GM13977 (cell line): ENCODE measurements at places on chromosomes 2 and 18.

DNA sequence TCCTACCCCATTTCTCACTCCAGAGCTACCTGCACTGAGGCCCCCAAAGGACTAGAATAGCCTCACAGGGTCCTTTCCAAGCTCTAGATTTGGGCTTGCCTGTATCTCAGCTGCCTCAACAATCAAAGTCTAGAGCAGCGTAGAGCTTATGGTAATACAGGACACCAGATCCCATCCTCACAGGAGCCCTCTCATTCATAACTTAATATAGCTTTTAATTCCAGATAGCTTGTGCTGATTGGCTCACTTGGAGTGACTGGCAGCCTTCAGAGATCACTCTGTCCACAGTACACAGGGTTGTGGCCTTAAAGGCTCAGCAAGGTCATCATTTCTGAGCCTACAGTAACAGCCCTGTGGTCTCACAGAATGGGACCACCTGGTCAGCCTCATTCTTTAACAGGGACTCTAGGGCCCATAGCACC, 51.4 kb downstream of the ZFP36L2 start:
- no peak for DNase-seq

- DNase-seq, result no peak
Observed at GRCh38 chr2:55088400-55088799, 38.1 kb upstream of the RTN4 start.

DNA sequence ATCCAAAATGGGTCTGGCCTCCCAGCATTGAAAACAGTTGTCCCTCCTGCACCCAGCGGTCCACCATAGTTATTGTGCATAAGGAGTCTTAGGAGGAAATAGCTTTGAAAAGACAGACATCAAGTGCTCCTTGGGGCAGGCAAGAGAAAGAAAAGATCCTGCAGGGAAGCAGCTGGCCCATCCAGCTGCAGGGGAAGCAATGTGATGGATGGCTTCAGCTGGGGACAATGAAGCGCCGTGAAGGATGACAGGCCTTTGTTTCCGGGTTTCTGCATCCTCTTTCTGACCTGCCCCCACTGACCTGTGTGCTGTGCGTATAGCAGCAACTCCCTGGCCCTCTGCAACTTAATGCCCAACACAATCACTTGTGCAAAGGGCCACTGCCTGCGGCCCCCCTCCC, 142.9 kb upstream of the NCKAP5 start:
- no peak for DNase-seq

GRCh38 chr18:22432657-22433137, 15.0 kb upstream of the CTAGE1 start:
- no peak for DNase-seq

GRCh38 chr2:36967236-36967876, 1.0 kb upstream of the STRN start:
- DNase-seq, result no peak

- DNase-seq, result no peak
Observed at GRCh38 chr2:86825693-86826381, 35.1 kb upstream of the CD8A start.

GRCh38 chr2:28293416-28293815, 99.2 kb upstream of the FOSL2 start:
- DNase-seq, result no peak

DNA sequence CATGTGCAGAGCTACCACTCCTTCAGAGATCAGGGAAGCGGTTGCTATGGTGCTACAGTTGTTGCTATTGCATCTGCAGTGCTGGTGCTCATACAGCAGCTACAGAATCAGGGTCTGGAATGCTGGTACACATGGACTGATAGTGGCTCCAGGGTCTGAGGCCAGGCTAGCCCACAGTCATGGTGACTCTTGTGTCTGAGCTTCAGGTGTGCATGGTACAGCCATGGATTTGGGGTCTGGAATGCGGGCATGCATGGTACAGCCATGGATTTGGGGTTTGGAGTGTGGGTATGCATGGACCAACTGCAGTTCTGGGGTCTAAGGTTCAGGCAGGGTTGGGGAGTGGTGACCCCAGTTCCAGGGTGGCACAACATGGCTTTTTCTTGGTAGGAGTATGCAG, 185.2 kb downstream of the SLC4A3 start:
- DNase-seq, result no peak

GRCh38 chr2:232368311-232368731, 10.2 kb upstream of the ALPP start:
- DNase-seq, result no peak

DNA sequence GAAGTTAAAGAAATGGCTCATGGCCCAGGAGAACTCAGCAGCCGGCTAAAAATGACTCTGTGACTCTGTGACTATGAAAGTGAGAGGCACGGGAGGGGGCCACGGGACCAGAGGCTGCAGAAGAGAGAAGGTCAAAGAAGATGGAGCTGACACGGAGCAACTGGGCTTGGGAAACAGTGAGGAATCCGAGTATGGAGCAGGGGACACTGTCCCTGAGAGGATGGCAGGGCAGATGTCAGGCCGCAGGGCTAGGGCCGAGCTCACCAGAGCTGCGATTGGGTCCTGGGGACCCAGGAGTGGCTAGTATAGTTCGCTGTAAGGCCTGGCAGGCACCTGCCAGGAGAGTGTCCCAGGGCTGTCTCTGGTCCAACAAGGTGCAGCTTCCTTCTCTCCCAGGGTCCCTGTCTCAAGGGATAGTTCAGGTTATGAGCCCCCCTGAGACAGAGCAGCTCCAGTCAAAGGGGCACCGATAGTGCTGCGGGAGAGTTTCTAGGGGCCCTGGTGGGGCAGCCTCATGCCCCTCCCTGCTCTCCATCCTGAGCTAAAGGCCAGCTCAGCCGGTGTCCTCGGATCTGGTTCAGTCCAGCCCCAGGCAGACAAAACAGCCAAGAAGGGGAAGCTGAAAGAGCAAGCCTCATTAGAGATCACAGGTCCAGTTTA, 42.7 kb downstream of the CIB4 start:
- DNase-seq, result no peak

DNA sequence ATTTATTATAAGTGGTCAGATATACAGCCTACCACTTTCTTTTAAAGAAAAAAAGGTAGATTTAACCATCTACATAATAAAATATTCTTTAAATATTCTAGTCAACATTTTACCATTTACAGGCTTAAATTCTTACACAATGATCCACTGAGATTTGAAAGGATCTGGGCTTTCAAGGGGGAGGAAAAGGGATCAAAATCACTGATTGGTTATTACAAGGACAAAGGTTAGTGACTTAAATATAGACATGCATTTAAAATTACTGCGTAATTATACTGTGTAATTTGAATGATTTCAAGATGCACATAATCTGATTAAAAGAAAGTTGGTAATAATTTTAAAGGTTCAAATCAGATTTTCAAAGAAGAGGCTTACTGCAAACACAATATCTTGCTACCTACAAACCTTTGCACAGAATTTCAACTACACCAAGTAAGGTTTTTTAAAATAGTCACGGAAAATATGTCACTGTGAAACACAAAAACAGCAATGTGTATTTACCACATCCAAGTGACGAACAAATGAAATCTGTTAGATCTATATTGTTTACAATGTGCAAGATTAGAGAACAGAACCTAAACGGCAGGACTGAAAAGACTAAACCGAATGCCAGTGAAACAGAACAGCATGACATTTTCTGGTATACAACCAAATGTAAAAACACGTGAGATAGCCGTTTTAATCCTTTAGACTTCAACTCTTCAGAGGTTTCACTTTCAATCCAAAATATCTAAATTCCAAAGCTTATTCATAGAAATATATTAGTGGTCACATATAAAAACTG, 40.8 kb downstream of the RTN4 start:
- no peak for DNase-seq

DNA sequence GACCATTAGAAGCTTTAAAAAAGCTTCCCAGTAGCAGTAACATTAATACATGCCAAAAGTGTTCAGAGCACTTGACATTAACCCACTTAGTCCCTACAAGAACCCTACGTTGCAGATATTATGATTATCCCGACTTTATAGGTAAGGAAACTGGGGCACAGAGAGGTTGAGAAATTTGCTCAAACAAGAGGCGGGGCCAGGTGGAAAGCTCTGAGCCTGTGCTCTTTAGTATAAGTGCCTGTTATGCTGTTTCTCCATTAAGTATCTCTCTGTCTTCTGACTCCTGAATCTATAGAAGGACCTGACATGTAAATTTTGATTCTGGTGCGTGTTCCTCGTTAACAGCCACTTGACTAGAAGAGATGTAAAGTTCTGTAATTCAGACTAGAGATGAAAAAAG, 139.8 kb downstream of the RBMS1 start:
- DNase-seq, result no peak

DNA sequence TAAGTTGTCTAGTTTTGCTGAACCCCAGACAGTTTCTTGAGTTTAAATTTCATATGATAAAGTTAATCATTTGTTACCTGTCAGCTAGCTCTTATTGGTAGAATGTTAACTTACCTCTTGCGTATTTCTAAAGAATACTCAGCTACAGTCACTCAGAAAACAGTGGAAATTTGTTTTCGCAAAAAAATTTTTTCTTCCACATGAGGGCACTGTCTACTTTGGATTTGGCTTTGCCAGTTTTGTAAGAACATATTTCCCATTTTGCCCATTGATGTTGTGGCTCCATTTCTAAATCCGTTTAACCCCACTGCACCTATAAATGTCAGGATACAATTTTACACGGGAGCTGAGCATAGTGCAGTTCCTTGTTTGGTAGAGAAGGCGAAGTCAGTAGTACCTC, 19.1 kb upstream of the GCFC2 start:
- no peak for DNase-seq

DNA sequence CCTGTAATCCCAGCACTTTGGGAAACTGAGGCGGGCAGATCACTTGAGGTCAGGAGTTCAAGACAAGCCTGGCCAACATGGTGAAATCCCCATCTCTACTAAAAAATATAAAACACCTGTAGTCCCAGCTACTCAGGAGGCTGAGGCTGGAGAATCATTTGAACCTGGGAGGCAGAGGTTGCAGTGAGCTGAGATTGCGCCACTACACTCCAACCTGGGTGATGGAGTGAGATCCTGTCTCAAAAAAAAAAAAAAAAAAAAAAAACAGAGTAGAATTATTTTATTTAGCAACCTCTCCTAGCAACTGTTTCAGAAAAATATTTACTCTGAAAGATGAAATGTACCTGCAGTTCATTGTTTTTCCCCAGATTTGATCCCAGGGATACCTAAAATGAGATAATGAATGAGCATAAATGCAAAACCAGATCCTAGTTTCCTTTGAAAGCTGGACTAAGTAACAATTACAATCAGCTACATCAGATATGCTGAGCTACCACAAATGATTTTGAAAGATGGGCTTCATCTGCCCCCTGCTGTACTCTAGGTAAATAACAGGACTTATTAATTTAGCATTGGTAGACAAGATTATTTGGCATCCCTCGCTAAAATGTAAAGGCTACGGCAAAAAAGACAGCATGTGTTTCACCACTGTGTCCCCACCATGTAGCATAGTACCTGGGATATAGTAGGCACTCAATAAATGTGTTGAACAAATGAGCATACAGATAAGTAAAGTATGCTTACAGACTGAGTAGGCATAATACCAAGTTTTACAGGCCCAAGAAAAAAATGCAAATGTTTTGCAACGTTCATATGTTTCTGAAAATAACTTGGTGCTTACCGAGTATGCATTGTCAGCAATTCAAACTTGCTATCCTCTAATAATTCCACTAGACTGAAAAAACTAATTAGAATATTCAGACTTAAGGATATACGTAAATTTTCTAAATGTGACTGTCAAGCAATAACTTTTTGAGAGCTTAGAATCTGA, 102.5 kb downstream of the ATL2 start:
- peak; percentile 65 for DNase-seq

DNA sequence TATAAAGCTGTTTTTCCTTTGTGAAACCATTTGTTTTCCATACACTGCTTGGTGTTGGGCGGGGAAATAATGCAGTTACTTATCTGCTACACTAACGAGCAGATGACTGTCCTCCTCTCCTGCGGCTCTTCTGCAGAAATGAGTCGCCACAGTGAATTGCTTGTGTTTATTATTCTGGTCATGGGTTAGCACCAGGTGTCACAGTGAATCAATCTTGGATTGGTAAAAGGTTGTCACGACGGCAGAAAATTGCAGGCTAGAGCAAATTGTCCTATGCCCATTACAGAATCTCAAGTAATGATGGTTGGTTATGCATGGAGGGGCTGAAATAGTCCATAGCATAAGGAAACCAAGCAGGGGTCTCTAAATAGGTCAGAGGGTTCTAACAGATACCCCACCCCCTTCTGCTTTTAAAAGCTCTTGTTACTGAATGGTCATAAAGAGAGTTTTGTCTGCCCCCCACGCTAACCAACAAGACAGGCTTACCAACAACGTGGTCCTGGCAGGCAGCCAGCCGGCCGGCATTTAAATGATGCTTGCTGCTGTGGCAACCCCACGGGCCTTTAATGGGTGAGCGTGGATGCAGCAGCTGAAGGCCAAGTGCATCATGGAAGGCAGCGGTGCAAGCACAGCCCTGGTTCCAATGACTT, 29.5 kb downstream of the RAB31 start:
- DNase-seq, result no peak

DNA sequence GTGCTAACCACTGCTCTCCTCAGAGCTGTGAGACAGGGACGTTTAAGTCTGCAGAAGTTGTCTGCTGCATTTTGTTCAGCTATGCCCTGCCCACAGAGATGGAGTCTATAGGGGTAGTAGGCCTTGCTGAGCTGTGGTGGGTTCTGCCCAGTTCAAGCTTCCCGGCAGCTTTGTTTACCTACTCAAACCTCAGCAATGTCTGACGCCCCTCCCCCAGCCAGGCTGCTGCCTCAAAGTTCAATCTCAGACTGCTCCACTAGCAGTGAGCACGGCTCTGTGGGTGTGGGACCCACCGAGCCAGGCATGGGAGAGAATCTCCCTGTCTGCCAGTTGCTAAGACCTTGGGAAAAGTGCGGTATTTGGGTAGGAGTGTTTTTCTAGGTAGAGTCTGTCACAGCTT, 387.8 kb upstream of the SLC39A10 start:
- no peak for DNase-seq

- DNase-seq, result no peak
Observed at GRCh38 chr2:9033385-9034168, 30.1 kb upstream of the MBOAT2 start.

- no peak for DNase-seq
Observed at GRCh38 chr18:56458770-56459712, 179.4 kb downstream of the TXNL1 start.

GRCh38 chr18:38042211-38042890, 476.8 kb upstream of the CELF4 start:
- DNase-seq, result no peak

DNA sequence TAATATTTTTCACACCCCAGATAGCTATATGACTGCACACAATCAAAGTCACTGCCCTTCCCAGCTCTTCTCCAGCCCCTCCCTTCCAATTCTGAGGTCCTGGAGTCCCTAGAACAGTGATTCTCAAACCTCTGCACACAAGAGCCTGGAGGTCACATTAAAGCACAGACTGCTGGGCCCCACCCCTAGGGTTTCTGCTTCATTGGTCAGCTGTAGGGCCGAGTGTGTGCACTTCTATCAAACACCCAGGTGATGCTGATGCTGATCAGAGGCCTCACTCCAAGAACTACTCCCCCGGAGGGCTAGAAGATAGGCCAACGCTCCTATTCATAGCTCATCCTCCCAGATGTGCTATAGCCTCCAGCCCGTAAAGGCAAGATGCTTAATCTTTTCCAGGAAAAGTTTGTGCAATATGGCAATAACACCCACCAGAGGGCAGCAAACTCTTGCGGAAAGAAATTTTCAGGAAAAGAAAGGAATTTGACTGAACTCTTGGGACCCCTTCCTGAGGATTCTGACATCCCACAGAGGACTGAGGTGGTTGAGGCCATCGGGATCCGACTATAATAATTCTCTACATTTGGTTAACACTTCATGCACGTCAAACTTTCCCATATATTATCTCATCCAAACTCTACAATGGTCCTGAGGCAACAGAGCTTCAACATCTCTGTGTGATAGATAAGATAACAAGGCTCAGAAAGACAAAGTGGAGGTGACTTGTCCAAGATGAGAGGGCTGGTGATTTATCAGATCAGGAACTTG, 194.2 kb upstream of the PKDCC start:
- DNase-seq, result no peak

- DNase-seq, result no peak
Observed at GRCh38 chr2:109435066-109435690, 178.6 kb downstream of the SEPTIN10 start.
